ENCODE measurements at places on chromosomes 7 and 10.

DNA sequence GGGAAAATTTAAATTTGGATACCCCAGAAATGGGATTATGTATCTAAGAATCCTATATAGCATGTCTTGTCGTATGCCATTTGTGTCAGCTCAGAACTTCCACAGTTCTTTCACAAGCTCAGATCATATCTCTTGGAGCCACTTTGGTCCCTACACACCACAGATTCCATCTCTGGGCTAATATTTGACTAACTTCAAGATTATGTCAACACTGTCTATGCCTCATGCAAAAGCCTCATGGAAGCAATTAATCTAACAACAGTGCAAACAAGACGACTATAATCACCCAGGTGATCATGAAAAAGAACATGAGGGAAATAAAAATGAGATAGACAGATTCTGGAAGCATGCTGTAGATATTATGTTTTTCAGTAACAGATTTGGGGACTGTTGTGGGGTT lies 189.1 kb downstream of the LRRTM3 start:
- no peak for DNase-seq

- no peak for DNase-seq
Observed at GRCh38 chr10:103745341-103746247, 109.8 kb downstream of the SH3PXD2A start.

GRCh38 chr10:124728071-124728829 lies 15.9 kb downstream of the FAM53B start:
- no peak for DNase-seq

- no peak for DNase-seq
Observed at GRCh38 chr10:120586471-120586872, 129.4 kb downstream of the PLPP4 start.

GRCh38 chr10:1776127-1776662 lies 38.9 kb upstream of the ADARB2 start:
- DNase-seq = no peak
